ENCODE measurements at places on chromosomes 5 and 9. TPM values are rescaled to one million over a fixed set of nuclear protein-coding genes. Genes with fewer than 3 reads are reported as not detected.

The NR5A1 gene
- 0.13 TPM for total RNA-seq

The ZMAT2 gene
- 60.1 TPM for total RNA-seq

The ABCA2 gene
- 79.2 TPM for total RNA-seq

The TMC1 gene
- 9.0 TPM for total RNA-seq

The MEIKIN gene
- not detected for total RNA-seq

The VCAN gene
- total RNA-seq: 0.43 TPM

The PCDHGB7 gene
- 0.17 TPM for total RNA-seq

All from PC-9 (cell line).